ENCODE measurements at places on chromosomes 4 and X.

- no peak for DNase-seq
Observed at GRCh38 chr4:113020966-113021365, 28.5 kb upstream of the ANK2 start.

- DNase-seq = no peak
Observed at GRCh38 chrX:23344904-23345271, 10.2 kb downstream of the PTCHD1 start.

DNA sequence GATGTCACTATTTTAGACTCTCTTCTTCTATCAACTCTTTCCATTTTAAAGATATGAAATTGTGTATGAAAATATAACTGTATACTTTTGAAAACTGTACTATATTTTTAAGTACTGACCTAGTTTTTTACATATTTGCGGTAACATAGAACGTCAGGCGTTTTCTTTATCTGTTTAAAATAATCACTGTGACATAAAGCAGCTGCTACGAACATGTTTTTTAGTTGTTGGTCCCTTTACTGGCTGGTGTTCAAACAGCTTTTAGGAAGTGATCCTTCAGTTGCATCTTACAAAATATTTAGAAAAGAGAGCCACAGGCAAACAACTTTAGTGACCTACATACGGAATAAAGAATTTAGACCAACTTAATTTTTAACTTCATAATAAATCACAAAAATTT is 73.1 kb downstream of the METTL14 start:
- no peak for DNase-seq

DNA sequence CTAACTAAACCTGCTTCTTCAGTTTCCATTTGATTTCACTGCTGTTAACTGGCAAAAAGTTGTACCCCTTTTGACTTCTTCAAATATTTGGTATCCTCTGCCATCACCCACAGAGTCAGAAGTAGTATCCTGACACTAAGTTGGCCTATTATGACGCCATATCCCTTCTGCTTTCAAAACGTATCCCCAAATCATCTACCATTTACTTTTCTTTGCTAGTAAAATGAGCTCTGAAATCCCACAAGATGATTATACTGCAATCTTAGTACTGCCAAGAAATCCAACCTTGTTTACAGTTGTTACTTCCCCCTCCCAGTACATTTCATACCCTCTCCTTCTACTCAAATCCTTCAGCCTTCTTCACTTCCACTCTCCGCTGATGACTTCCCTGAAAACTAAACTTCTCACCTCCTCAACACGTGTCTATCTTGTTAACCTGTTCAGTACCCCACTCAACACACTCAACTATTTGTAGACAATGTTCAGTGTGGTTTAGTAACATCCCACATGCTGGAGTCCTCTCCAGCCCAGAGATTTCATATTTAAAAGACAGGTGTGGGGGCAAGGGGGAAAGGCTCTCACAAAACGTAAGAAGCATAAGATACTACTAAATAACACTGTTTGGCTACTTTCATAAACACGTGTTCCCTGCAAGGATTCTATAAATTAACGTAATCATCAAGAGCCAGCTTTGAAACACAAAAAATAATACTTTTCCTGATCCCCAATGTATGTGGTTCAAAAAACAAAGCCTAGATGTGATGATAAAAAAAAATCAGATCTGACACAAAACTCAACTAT is 1.3 kb downstream of the NAF1 start:
- DNase-seq = no peak

DNA sequence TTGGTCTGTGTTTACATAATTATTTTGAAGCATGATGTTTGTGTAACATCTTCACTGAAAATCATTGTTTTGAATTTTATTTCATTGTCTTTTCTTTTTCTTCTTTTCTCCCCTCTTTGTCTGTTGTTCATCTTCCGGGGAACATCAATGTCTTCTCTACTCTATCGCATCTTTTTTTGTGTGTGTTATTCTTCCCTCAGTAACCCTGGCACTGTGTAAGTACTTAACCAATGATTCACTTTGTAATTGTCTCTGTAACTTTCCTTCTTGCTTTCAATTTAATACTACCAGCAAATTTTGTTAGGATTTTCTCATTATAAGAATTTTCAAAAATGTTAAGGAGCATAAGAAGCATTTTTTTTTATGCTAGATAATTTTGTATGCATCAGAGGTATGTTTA is 130.8 kb downstream of the PDLIM5 start:
- no peak for DNase-seq

DNA sequence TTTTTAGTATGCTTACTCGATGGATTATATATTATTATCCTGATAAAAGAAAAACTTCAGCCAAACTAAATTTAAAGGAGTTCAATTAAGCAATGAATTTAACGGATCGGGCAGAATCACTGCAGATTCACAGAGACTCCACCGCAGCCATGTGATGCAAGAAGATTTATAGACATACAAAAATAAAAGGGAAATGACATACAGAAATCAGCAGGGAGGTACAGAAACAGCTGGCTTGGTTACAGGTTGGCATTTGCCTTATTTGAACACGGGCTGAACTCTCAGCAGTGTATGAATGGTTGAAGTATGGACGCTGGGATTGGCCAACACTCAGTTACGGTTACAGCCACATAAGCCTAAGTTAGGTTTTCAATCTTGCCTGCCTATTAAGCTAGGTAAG is 35.4 kb upstream of the DHRSX start:
- DNase-seq = no peak

- no peak for DNase-seq
Observed at GRCh38 chr4:144584428-144584827, 61.5 kb upstream of the HHIP start.
